ENCODE measurements at places on chromosomes 7 and 10.

GRCh38 chr10:98365406-98366061 lies 49.4 kb downstream of the PYROXD2 start:
- no peak for DNase-seq

- no peak for DNase-seq
Measured at GRCh38 chr7:105136221-105136620, 122.2 kb downstream of the KMT2E start.

DNA sequence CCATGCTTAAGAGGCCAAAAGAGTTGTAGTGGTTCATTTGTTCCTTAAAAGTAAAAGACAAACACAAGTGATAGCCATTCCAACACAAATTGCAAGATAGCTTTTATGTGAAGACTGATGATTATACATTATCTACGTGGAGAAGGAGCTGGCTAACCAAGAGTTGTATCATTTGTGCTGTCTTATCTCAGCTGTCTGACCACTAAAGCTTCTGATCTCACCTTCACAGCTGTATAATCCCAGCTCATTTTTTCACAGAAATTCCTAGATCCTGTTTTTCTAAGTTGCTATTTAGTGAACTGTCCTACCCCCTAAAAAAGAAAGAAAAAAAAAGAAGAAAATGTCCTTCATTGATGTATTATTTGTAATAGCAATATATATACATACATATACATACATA lies 9.8 kb downstream of the USP6NL start:
- DNase-seq, result no peak

DNA sequence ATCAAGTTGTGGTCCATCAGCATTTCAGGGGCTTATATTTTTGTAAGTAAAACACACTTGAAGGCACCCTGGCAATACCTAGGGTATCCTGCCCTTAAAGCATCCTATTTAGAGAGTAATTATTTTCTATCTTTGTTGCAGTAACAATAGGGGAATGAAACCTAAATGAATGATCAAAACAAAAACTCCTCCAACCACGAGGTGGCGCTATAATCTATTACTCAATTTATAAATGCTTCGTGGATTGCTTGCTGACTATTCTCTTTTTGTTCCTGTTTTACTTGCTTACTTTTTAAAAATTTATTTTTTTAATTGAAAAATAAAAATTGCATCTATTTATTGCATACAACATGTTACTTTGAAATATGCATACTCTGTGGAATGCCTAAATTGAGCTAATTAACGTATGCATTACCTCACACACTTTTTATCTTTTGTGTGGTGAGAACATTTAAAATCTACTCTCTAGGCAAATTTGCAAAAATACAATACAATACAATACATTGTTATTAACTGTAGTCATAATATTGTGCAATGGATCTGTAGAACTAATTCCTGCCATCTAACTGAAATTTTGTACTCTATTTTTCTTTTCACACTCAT lies 147.7 kb upstream of the BMPER start:
- DNase-seq, result no peak

- DNase-seq, result no peak
Measured at GRCh38 chr7:106063692-106064091, 48.4 kb downstream of the SYPL1 start.

DNA sequence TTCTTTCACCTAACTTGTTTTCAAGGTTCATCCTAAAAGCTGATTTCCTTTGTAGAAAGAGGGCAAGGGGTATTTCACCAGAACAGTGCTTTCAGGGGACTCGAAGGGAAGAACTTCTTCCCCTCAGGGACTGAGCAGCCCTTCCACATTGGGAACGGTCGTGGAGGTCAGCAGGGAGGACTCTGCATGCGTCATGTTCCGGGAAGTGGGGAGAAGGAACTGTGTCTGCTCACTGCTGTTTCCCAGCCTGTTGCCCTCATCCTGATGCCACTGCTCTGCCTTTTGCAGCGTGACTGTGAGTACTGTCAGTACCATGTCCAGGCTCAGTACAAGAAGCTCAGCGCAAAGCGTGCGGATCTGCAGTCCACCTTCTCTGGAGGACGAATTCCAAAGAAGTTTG lies 27.2 kb downstream of the MCM10 start:
- DNase-seq, result no peak

DNA sequence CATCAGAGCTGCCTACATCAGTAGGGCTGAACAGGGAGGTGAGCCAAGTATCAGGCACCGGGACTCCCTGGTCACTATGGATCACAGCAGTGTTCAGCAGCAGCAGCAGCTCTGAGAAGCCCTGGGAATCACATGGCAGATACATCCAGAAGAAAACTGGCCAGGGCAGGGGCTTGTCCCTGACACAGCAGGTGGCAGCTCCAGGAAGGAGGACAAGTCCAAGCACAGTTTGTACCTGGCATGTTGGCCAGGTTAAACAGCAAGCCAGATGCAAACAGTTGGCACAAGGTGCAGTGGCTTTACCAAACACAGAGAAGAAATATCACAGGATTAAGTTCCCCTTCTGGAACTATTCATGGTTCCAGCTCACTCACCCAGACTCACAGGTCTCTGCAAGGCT lies 139.4 kb downstream of the KCNMA1 start:
- DNase-seq, result no peak

GRCh38 chr7:107559864-107560263 lies 3.9 kb downstream of the COG5 start:
- DNase-seq, result no peak

DNA sequence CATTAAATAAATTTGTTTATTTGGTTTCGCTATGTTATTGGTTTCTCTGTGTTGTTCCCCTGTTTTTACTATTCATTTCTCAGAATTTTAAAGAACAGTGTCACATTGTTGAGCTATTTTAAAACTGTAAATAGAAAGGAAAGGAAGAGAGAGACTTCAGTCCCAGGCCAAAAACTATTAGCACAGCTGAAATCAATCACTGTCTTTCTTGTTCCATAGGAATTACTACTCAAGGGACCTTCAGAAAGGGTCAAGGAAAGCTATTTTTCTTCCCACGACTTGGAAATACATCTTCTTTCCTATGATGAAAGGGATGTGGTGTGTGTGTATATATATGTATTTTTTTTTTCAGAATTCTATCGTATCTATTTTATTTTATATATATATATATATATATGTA lies 29.0 kb upstream of the GNAT3 start:
- no peak for DNase-seq

DNA sequence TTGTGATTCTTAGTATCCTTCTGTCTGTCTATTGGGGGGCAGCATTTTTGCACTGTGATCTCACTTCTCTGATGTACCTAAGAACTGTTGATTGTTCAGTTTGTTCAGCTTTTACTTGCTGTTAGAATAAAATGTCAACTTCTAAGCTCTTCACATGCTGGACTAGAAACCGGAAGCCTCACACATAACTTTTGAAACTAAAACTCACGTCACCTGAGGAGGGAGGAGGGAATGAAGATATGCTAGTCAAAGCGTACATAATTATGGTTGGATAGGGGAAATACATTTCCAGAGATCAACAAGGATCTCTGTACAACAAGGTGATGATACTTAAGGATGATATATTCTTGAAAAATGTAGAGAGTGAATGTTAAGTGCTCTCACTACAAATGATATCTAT lies 609.7 kb downstream of the INHBA start:
- no peak for DNase-seq

DNA sequence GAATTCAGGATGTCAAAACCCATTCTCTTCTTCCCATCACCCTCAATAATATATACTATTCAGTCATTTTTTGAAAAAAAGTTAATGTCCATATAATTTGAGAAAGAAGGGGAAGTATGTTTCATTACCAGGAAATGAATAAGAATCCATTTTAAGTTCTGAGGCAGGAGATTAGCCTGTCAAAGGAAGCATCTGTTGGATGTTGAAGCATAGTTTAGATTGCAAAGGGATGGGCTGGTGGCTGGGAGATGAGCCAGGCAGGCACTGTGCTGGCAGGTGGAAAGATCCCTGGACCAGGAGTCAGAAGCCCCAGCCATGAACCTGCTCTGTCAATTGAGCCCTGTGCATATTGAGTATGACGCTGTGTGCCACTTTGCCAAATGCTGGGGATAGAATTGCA lies 48.4 kb upstream of the CRTAC1 start:
- no peak for DNase-seq

DNA sequence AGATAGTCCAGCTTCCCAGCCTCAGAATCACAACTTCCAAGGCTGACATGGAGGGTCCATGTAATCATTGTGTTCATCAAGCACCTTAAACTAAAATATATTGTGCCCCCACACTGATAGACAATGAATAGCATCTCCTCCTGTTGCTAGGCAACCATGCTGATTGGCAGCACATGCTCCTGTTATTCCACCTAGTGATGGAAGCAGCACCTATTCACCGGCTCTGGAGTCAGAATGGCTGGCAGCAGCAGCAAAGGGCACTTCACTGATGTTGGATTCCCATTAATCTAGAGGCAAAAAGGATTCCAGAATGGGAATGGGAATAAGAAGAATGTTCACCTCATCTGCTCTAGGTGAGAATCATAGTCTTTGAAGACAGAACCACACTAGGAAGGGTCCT lies 55.0 kb downstream of the RELN start:
- no peak for DNase-seq

- DNase-seq, result no peak
Measured at GRCh38 chr7:16721541-16721940, 32.0 kb upstream of the TSPAN13 start.

- DNase-seq, result no peak
Measured at GRCh38 chr7:44379366-44380188, 54.2 kb upstream of the CAMK2B start.

DNA sequence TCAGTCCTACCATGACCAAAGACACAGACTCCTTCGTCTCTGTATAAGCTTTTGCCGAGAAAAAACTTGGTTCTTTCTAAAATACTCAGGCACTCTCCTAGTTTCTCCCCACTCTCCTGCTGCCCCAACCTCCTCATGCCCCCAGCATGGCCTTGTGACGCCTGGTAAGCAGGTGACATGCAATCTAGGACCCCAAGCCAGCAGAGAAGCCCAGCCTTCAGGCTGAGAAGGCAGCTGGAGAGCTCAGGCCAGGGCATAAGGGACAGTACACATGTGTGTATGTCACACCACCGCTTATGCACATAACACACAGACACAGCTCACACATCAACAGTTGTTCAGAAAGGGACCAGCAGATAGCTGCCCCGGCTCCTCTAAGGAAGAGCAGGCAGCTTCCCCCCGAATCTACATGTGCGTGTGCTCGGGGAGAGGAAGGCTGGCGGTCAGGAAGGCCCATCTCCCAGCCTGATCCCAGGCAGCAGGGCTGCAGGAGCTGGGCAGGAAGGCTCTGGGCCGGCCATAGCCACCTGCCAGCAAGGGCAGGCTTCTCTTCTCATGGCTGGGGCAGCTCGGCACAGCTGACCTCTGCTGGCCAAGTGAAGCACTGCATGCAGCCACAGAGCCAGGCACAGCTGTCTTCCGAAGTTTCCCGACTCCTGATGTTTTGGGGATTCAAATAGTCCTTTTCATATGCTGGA lies 8.5 kb downstream of the DDX56 start:
- DNase-seq, result peak; percentile 48

- DNase-seq, result peak; percentile 50
Measured at GRCh38 chr10:100338434-100339036, 8.5 kb upstream of the SCD start.

- no peak for DNase-seq
Measured at GRCh38 chr10:87705339-87705738, 45.7 kb downstream of the PAPSS2 start.

DNA sequence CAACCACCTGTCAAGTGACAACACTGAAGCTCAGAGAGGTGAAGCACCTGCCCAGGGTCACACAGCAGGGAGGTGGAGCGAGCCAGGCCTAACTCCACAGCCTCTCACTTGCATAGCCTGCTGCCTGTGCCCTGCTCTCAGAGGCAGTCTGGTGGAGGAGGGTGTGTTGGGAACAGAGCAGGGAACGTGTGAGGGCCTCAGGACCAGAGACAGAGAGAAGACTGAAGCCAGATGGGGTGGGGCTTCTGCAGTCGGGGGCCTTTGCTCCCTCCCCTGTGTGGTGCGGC lies 114.0 kb downstream of the PTPN20 start:
- DNase-seq, result no peak

GRCh38 chr10:88127269-88127668 lies 263.8 kb downstream of the PTEN start:
- no peak for DNase-seq

- DNase-seq, result no peak
Measured at GRCh38 chr7:130409067-130409711, 28.9 kb downstream of the CPA1 start.

GRCh38 chr7:155338632-155339320 lies 41.1 kb downstream of the INSIG1 start:
- no peak for DNase-seq

GRCh38 chr7:152419473-152420429 lies 16.1 kb downstream of the KMT2C start:
- DNase-seq, result no peak

DNA sequence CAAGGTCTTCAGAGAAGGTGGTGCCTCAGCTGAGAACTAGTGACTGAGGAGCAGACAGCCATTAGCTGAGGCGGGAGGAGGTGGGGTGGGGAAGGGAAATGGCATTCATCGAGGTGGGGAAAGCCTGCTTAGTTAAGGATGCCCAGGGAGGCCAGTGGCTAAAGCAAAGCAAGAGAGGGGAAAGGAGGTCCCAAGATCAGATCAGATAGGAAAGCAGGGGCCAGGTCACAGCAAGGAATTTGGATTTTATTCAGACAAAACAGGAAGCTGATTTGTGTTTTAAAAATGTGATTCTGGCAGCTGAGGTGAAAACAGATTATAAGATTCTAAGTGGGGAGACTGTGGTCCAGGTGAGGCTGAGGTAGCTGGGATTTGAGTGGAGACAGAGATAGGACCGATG lies 45.8 kb downstream of the CNNM1 start:
- DNase-seq, result no peak

- DNase-seq, result no peak
Measured at GRCh38 chr10:3877211-3878000, 92.4 kb upstream of the KLF6 start.

DNA sequence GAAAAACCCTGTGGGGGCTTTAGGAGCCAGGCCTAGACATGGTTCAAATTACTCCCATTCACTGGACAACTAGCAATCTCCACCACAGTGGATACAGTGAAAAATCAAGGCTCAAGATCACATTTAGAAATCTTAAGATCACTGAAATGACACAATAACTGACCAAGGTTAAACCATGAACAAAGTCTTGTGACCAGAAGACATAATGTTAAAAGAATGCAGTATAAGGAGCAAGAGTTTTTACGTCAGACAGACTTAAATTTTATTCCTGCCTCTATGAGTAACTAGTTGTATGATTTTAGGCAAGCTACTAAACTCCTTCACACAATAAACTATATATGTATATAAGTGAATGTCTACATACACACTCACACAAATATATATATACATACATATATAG lies 68.5 kb downstream of the MICU1 start:
- DNase-seq, result no peak

DNA sequence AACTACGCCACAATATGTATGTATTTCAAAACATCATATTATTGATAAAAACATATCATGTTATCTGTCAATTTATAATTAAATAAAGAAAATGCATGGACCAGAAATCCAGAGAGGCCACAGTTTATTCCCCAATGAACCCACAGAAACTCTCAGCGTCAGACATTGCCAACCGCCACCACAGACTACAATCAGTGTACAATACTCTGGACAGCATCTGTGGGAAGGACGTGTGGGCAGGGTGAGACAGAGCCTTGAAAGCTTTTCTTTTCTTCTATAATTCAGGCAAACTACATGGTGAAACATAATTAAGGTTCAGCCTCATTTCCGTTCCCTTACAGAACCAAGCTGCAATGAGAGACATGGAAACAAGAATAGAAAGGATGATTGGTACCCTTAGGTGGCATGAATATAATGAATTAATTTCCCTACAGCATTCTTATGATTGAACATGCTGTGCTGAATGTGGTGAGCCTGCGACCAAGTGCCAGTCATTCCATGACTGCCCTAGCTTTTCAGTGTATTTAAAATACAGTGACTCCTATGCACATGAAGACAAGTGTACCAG lies 909.3 kb downstream of the SORCS1 start:
- no peak for DNase-seq

Data from GM06990 (cell line).